AG08396 (cell line): ENCODE measurements at places on chromosomes 4 and X.

DNA sequence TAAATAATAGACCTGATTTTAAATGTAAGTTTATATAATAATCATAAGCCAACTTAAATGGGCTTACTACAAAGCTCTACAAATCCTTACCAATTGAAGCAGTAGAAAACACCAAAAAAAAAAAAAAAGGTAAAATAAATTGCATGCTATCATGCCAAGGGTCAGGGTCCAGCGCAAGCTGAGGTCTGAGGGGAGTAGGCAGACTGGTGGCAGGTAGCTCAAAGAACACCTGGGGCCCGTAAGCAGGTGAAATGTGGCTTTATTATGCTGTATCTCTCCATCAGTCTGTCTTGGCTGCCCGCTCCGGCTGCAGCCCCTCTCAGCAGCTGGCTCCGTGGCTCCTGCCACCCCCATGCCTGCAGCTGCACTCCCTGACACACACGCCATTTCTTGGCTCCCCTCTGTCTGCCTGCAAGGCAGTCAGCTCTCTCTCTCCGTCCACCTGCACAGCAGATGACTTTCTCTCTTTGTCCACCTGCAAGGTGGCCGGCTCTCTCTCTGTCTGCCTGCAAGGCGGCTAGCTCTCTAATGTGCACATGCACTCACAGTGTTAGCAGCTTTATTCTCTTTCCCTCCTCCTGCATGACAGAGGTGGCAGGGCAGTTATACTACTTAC, 209.4 kb upstream of the UGT8 start:
- no peak for DNase-seq

GRCh38 chrX:57156397-57157049, 19.3 kb upstream of the SPIN2A start:
- peak; percentile 46 for DNase-seq

DNA sequence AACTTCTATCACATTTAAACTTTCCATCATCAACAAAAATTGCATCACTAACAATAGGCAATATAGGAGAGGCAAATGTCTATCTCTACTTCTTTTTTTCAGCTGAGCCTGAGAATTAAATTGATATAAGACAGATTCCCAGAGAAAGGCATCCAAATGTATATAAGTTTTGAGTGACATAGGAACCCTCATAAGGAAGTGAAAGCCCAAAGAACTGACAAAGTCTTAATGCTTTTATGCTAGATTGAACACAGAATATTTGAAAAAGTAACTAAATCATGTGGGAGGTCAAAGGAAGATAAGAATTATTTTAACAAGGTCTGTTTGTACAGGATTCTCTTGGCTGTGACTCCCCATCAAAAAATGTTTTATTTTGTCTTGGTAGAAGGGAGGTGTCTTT, 714.9 kb downstream of the GRXCR1 start:
- no peak for DNase-seq

DNA sequence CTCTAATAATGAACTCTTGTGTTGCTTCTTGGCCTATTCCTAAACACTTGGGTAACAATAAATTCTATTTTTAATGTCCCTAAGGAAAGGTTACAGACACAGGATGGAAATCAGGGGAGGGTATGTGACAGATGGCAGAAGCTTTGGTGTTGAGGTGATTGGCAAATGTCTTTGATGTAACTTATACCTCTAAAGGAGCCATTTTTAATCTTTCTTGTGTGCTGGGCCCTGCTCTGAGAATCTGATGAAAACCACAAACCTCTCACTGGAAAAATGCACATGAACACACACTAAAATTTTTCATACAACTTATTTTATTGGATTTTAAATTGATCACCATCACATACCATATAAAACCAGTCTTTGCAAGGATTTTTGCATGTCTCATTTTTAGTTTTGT, 17.7 kb downstream of the FRYL start:
- no peak for DNase-seq

DNA sequence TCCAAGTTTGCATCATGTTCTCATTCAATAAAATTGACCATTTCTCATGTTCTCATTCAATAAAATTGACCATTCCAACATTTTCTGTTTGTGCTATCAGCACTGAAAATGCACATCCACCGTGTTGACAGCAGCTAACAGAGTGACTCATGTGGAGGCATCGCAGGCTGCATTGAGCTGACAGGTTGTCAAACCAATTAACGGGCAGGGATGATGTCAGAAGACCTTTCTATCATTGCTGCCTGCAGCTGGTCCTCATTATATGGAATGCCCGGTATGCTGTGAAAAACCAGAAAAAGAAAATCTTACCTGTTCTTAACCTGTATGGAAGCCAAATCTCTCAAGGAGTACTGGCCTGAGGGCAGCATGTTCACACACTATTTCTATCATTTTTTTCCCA, 202.0 kb downstream of the SMIM20 start:
- no peak for DNase-seq

- no peak for DNase-seq
Measured at GRCh38 chr4:137359691-137360315, 172.5 kb downstream of the PCDH18 start.

DNA sequence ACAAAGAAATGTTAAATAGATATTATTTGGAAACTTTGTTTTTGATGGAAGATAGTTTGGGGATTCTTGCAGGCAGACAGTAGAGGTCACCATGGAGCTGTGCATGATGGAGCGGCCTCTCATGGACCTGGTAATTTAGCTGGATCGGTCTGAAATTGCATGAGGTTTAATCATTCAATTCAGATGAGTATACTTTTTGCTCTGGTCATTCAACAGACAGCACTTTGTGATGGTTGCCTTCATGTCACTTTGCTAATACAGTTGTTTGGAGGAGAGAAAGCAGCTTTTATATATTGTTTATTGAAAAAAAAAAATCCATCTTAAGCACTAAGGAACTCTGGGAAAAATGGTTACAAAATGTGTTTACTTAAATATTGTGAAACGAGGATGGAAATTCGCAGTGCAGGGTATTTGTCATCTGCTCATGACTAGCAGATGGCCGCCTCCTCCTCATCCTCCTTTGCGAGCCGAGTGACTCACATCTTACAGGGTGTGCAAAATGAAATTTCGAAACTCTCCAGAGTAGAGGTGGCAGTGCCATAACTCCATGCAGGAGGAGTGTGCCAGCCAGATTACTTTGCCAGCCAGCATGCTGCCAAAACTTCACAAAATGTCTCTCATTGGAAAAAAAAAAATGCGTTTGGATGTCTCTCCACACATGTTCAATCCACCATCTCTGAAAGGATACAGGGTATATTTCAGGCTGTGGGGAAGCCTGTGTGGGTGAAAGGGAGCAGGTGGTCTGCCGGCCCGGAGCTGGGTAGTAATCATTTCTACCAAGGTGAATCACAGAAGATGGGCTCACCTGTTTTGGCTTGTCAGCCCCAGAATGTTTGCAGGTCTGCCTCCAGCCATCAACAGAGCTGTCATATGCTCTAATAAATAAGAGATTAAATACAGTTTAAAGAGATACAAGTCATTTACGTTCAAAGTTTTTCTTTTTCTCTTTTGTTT, 314.9 kb upstream of the DIPK2B start:
- DNase-seq = peak; percentile 70
